Stimulated activated CD4-positive, alpha-beta T cell treated with anti-CD3 and anti-CD28 coated beads, TNF-alpha, amount 100 ng/mL, for 24 hours (primary cell): ENCODE measurements at places on chromosomes 2 and 18.

DNA sequence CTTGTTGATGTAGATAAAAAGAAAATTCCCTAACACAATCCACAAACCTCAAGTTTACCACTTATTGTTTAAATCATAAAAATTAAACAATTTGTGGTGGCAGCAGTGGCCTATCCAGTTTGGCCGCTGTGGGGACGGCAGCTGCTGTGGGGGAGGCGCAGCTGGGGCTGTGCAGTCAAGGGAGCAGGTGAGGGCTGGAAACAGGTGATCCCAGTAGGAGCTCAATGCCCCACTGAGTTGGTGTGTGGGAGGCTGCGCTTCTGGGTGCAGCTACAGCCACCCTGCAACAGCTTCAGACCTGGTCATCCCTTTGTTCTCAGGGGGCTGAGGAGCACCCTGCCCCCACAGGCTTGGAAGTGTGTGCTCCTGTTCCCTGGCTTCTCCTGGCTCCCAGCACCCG, 266.0 kb upstream of the FSIP2 start:
- DNase-seq, result no peak

- DNase-seq, result no peak
These were observed 297.2 kb downstream of the NDUFA10 start for GRCh38 chr2:239727776-239728600.

DNA sequence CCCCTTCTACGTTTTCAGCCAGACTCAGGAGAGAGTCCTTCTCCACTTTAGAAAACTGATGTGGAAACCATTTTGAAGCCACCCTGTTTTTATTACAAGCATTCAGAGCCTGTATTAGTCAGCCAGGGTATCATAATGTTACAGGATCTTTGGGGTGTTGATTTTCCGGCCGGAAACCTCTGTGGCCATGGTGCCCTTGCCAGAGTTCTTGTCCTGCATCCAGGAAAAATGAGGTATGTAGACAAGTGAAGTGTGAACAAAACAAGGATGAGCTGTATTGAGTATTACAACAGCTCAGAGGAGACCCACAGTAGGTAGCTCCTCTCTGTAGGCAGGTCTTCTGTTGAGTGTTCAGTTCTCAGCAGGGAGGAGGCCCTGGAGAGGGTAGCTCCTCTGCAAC, 241.0 kb upstream of the COPS8 start:
- DNase-seq, result no peak

DNA sequence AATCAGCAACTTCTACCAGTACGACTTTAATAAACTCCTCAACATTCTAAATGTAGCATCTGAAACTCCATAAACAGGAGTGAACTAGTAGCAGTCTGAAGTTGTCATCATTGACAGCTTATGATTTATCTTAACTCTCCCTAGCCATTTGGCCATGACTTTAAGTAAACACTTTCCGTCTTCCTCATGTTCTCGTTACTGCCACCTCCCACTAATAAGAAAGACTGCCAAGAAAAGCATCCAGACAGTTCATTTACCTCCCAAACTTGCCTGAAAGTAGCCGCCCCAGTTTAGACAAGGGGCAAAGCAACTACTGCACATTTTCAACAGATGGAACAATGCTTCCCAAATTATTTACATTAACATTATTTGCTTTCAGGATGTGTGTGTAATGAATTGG, 287.5 kb downstream of the OSR1 start:
- DNase-seq, result no peak

GRCh38 chr2:75340560-75340959, 141.2 kb upstream of the TACR1 start:
- no peak for DNase-seq

DNA sequence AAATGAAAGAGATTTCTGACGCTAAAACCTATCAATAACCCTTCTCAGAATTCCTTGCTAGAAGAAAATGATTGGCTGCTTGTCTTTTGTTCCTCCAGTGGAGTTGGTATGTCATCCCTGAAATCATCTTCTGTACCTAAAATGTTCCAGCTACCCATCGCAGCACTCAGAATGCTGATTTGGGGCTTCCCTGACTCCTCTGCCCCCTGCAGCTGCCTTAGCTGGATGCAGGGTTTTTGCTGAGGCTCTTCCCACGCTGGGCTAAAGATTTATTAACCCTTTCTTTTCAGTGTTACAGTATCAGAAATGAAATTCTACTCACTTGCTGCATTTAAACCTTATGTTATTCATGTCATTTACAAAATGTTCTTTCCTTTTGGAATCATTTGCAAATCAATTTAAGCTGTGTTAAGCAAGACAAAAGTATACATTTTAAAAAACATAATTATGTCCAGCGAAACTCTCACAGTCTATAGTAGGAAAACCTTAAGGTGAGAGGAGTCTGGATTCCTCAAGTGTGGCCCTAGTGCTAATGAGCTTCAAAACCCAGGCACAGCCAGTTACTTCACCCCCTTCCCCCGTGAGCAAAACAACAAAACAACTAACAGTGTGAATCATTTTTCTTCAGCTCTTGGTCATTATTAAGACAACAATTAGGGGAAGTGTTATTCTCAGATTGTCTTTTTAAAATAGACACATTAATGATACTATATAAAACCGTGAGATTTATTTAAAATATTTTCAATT, 32.8 kb downstream of the PKP4 start:
- no peak for DNase-seq

DNA sequence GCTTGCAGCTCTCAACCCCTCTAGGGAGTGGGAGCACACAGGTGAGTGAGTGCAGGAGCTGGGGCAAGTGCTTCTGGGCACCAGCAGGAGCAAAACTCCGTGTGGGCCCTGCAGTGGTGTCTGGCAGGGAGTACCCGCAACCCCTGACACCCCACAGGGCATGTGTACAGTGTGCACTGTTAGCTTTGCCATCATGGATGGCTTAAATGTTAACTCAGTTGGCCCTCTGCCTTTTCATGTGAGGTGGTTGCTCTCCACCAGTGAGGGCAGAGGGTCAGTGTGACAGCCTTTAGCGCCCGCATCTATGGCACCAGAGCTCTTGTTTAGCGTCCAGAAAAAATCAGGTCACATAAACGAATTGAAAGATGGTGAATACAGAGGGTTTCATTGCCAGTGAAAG, 92.7 kb downstream of the TPGS2 start:
- no peak for DNase-seq

- DNase-seq, result no peak
These were observed 102.2 kb upstream of the FZD5 start for GRCh38 chr2:207871911-207872310.

DNA sequence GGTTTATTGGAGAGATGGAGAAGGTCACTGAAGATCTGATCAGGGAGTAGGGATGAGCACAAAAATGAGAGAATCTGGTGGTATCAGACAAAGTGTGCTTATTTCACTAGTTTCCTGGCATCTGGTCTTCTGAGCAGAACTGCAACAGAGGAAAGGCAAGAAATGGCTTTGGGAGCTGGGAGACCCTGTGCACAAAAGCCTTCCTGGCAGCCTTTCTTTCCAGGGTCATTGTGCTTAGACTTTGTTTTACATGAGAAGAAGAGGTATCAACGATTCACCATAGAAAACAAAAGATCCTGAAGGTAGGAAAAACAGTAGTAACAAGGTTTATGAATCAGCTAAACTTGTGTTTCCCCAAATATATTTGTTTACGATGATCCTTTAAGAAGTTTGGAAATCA, 162.9 kb downstream of the CNTNAP5 start:
- no peak for DNase-seq

GRCh38 chr2:44052584-44052983, 56.8 kb upstream of the LRPPRC start:
- no peak for DNase-seq

DNA sequence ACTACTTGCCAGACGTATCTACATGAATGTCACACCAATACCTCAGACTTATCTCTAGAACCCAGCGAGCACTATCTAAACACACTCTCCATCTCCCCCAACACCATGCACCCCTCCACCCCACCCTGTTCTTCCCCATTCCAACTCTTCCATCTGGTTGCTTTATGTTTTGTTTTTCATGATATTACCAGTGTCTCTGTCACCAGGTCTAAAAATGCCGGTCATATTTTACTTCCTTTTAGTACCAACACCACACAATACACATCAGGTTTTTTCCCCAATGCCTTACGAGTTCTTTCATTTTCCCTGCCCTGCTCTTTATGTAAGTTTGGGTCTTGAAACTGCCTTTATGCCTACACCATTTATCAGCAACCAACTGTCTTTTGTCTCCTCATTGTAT, 10.2 kb upstream of the ITGA4 start:
- no peak for DNase-seq

- DNase-seq, result no peak
These were observed 254.4 kb upstream of the TANK start for GRCh38 chr2:160905862-160906261.

DNA sequence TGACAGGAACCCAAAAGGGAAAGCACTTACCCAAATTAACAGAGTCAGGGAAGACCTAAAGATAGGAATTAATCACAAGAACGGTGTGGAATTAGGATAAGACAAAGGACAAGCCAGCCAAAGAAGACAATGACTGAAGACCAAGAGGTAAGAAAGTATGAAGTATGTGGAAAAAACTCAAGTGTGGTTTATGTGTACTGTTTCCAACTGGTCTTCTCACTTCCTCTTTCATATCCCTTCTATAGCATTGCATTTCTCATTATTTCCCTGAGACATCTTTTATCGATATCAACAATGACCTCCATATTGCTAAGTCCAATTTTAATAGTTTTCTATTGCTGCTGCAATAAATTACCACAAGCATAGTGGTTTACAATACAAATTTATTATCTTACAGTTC, 313.5 kb upstream of the SLC39A10 start:
- DNase-seq, result no peak

- no peak for DNase-seq
These were observed 666.8 kb downstream of the ARHGAP15 start for GRCh38 chr2:143796051-143796450.

GRCh38 chr2:169225906-169226305, 136.4 kb downstream of the LRP2 start:
- DNase-seq, result no peak

DNA sequence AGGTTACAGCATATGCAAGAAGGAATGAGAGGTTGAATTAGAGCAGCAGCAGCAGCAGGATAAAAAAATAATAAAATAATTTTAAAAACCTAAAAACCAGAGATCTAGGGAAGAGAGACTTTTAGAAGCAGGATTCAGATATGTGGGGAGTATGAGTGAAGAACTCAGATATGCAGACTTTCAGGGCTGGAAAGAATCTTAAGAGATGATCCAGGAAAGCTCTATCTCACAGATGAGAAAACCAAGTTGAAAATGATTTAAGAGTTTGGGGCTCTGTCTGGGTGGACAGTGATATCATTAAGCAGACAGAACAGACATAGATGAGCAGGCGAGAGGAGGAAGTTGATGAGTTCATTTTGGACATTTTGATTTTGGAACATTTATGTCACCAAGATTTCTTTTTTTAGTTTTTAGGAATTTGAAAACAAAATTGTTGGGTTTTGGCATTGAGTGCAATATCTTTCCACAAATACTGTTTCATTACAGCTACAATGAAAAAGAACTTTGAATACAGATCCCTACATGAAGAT, 31.8 kb downstream of the BCL2 start:
- no peak for DNase-seq

DNA sequence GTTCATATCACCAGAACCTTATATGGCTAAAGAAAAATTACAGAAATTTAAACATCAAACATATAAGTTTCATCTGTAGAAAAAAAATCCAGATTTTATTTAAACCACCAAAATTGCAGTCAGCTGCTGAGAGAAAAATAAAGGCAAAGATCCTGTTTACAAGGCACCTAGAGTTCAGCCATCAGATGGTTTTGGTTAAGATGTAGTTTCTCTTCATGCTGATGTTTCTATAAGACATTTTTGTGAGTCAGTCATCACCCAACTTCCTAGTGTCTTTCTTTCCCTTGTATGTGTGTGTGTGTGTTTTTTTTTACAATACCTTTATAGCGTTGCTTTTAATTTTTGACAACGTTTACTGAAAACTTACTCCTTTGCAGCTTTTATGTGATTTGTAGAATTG, 26.1 kb upstream of the MMADHC start:
- DNase-seq, result no peak

GRCh38 chr2:190405070-190405469, 3.1 kb upstream of the MFSD6 start:
- no peak for DNase-seq

GRCh38 chr2:181131584-181131983, 151.2 kb downstream of the UBE2E3 start:
- DNase-seq, result no peak

- no peak for DNase-seq
These were observed 40.9 kb downstream of the SCN9A start for GRCh38 chr2:166334805-166335204.

- DNase-seq, result no peak
These were observed 66.5 kb downstream of the CLHC1 start for GRCh38 chr2:55165626-55166025.

DNA sequence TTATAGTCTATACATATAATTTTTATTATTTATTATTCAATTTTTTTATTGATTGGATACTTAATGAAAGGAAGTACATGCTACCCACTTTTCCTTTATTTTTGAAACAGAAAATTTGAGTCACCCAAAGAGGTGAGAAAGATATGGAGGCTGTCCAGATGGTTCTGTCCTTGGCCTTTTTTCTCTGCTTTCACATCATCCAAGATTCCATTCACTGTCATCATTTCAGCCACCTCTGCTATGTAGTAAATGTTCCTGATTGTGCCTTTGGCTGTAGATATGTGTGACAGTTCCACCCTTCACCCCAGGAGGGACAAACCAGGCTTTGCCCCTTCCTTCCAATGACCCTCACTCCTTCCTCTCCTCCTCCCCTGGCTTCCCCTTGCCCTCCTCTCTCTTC, 675.7 kb upstream of the ID2 start:
- DNase-seq, result no peak

DNA sequence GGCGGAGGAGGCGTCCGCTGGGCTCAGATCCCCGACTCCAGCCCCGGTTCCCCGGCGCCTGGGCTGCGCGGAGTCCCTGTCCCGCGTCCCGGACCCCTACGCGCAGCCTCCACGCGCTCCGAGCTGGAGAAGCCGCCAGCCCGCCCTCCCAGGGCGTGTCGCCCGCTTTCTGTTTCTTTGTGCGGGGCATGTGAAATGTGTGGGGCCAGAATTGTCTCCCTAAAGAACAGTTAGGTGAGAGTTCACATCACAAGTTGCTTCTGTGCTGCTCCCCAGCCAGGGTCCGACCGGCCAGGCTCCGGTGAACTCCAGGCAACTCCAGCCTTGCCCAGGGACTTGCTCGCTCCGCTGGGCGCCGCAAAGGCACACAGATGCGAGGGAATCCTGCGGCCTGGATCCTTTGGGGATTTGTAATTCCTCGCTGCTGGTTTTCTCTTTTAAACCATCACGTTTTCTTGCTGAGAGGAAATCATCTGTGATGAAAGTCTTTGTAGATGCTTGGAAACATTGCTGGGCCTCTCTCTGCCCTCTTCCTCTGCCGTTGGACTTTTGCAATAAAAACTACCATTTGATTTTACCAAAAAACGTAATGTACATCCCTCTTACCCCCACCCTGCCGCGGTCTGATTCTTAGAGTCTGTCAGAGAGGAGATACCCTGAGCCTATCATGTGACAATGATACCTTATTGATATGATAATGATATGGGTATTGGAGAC, 631 bp downstream of the GYPC start:
- no peak for DNase-seq

- no peak for DNase-seq
These were observed 147.7 kb upstream of the DPP10 start for GRCh38 chr2:114294741-114295140.
